Activated CD4-positive, alpha-beta T cell treated with anti-CD3 and anti-CD28 coated beads for 36 hours (primary cell): ENCODE measurements at places on chromosomes 1 and 21. TPM values are rescaled to one million over a fixed set of nuclear protein-coding genes. Genes with fewer than 3 reads are reported as not detected.

Gene DPH2
- total RNA-seq, result 30.5 TPM

DNA sequence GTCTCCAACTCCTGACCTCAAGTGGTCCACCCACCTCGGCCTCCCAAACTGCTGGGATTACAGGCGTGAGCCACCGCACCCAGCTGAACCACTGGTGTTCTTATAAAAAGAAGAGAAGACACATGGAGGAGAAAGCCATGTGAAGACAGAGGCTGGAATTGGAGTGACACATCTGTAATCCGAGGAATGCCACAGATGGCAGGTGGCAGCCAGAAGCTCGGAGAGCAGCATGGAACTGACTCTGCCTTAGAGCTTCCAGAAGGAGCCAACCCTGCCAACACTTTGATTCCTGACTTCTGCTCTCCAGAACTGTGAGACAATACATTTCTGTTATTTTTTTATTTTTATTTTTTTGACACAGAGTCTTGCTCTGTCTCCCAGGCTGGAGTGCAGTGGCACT is 59.0 kb upstream of the ATP2B4 start:
- H3K36me3 ChIP-seq, result no peaks in the 10 kb centered on the region
- no peak for DNase-seq
- H3K27me3 ChIP-seq, result no peaks in the 10 kb centered on the region
- H3K4me1 ChIP-seq, result no peaks in the 10 kb centered on the region
- no peak overlapping the region for H3K4me3 ChIP-seq

Gene KRTAP21-2
- total RNA-seq, result not detected

DNA sequence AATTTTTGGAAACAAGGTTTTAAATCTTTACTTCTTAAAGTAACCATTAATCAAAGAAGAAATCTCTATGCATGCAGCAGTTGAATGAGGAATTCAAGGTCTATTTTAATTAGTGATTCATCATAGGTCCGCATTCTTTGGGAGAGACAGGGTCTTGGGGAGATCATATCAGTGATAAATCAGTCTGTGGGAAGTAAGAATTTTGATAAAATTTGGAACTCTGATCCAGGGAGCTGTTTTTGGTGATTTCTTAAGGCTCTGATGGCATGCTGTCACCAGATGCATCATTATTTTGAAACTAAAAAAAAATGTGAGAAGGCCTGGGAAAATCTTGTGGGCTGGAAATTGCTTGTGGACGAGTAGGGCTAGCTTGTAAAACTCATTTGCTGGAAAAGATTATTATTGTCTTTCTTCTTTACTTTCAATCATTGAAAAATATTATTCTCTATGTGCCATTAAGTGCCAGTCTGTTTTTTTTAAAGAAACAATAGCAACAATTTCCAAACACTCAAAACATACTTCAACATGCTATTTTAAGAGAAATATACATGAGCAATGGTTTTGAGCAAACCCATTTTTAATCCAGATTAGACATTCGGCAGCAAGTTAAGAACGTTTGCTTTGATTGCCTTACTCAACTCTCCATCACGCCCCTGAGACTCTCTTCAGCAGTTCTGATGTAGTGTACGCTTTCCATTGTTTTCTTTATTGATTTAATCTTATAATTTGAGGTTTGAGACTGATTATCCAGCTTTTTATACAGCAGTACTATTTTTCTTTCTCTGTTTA is 62.6 kb downstream of the ZBTB18 start:
- H3K4me3 ChIP-seq, result no peak overlapping the region
- H3K27ac ChIP-seq, result no peak overlapping the region
- no peaks in the 10 kb centered on the region for H3K4me1 ChIP-seq
- no peaks in the 10 kb centered on the region for H3K36me3 ChIP-seq
- peaks cover 7% of the 10 kb centered on the region for H3K27me3 ChIP-seq

Gene S100A9
- not detected for total RNA-seq

DNA sequence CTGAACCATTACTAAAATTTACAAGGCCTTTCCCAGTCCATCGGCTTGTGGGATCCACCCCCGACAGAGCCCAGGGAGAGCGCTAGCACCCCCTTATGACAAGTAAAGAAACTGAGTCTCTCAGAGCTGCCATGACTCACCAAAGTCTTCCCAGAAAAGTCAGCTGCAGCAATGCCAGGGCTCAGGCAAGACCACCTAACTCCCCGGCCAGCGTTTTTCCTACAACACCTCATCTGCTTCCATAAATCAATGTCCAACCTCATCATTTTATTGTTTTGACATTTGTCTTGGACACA is 15.0 kb downstream of the DHCR24 start:
- no peak overlapping the region for H3K4me3 ChIP-seq
- H3K36me3 ChIP-seq, result peaks cover 64% of the 10 kb centered on the region
- no peak for DNase-seq
- no peak overlapping the region for H3K27ac ChIP-seq
- no peaks in the 10 kb centered on the region for H3K27me3 ChIP-seq

Gene VTCN1
- total RNA-seq, result not detected

DNA sequence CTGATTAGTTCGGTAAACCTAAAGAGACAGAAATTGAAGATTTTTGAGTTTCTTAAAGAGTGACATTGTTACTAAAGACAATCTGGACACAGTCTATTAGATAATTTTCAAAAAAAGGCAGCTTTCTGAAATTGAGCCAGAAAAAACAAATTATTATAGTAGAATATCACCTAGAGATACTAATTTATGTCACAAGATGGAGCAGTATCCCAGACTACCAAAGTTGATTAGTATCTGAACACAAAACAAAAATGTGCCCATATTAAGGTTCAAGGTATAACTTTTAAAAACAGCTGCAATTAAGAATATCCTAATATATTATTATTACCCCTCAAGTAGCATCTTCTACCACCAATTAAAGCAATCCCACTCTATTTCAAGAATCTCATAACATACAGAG is 40.5 kb upstream of the SYT2 start:
- H3K36me3 ChIP-seq, result peaks cover 42% of the 10 kb centered on the region
- H3K4me3 ChIP-seq, result no peak overlapping the region
- H3K27me3 ChIP-seq, result no peaks in the 10 kb centered on the region
- no peaks in the 10 kb centered on the region for H3K4me1 ChIP-seq
- no peak for DNase-seq

Gene VWA5B1
- not detected for total RNA-seq

DNA sequence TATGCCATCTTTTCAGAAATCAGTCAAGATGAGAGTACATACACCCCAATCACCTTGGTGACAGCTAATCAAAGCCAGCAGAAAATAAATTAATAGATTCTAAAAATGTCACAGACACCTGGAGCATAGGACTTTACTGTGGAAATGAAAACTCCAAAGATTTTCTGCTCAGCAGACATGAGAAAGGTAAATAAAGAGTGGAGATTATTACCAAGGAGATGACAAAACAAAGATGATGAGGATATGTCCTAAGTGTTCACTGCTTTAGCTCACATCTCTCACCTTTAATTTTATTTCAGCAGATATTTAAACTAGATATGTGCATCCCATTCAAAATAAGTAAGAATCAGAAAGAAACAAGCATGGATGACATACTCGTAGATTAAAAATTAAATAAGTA is 14.8 kb upstream of the KCNT2 start:
- peaks cover 2% of the 10 kb centered on the region for H3K27me3 ChIP-seq
- DNase-seq, result no peak
- no peak overlapping the region for H3K4me3 ChIP-seq
- H3K27ac ChIP-seq, result no peak overlapping the region
- no peaks in the 10 kb centered on the region for H3K4me1 ChIP-seq
- no peaks in the 10 kb centered on the region for H3K36me3 ChIP-seq

GRCh38 chr1:154784924-154785531 is 85.1 kb downstream of the KCNN3 start:
- no peaks in the 10 kb centered on the region for H3K36me3 ChIP-seq
- H3K27ac ChIP-seq, result peak overlapping the region; percentile 95
- no peaks in the 10 kb centered on the region for H3K27me3 ChIP-seq
- peak overlapping the region; percentile 35 for H3K4me3 ChIP-seq

GRCh38 chr1:48470481-48470855 is 1.5 kb downstream of the SPATA6 start:
- H3K4me1 ChIP-seq, result peaks cover 27% of the 10 kb centered on the region
- DNase-seq, result no peak
- no peaks in the 10 kb centered on the region for H3K36me3 ChIP-seq
- peak overlapping the region; percentile 78 for H3K4me3 ChIP-seq

GRCh38 chr1:248856176-248856575 is 2.7 kb downstream of the ZNF692 start:
- no peak overlapping the region for H3K4me3 ChIP-seq
- peak overlapping the region; percentile 71 for H3K27ac ChIP-seq
- no peak for DNase-seq
- H3K27me3 ChIP-seq, result no peaks in the 10 kb centered on the region
- peaks cover 39% of the 10 kb centered on the region for H3K4me1 ChIP-seq

DNA sequence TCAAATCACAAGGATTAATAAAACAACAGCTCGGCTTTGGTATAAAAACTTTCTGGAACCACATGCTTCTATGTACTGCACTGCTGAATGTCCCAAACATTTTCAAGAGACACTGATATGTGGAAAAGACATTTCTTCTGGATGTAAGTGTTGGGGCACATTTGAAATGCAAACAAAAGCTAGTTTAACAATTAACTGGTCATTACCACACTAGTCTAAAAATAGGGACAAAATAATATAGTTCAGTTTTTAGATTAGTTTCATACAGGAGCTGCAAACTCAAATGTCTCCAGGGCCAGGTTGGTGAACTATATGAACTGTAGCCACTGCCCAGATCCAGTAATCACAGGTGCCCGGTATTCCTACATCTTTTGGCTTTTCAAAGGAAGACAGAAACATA is 3.2 kb downstream of the IL23R start:
- H3K4me1 ChIP-seq, result peaks cover 79% of the 10 kb centered on the region
- H3K36me3 ChIP-seq, result peaks cover 16% of the 10 kb centered on the region
- H3K27ac ChIP-seq, result peak overlapping the region; percentile 97
- H3K4me3 ChIP-seq, result peak overlapping the region; percentile 8

- H3K4me1 ChIP-seq, result peaks cover 3% of the 10 kb centered on the region
- H3K36me3 ChIP-seq, result no peaks in the 10 kb centered on the region
- peak overlapping the region; percentile 60 for H3K4me3 ChIP-seq
- DNase-seq, result peak; percentile 35
These were observed 27.2 kb upstream of the ITLN2 start for GRCh38 chr1:160981584-160982411.

GRCh38 chr1:5830771-5831599 is 161.2 kb downstream of the NPHP4 start:
- H3K4me1 ChIP-seq, result no peaks in the 10 kb centered on the region
- no peak overlapping the region for H3K27ac ChIP-seq
- H3K27me3 ChIP-seq, result peaks cover 8% of the 10 kb centered on the region
- DNase-seq, result peak; percentile 38

DNA sequence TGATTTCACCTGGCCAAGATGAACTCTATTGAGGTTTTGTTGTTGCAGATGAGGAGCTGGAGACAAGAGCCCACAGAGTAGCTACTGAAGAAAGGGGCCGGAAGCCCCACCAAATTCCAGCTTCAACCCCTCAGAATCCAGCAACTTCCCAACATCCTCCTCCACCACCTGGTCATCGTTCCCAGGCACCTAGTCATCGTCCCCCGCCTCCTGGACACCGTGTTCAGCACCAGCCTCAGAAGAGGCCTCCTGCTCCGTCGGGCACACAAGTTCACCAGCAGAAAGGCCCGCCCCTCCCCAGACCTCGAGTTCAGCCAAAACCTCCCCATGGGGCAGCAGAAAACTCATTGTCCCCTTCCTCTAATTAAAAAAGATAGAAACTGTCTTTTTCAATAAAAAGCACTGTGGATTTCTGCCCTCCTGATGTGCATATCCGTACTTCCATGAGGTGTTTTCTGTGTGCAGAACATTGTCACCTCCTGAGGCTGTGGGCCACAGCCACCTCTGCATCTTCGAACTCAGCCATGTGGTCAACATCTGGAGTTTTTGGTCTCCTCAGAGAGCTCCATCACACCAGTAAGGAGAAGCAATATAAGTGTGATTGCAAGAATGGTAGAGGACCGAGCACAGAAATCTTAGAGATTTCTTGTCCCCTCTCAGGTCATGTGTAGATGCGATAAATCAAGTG is 14.3 kb downstream of the CD2 start:
- H3K27me3 ChIP-seq, result no peaks in the 10 kb centered on the region
- DNase-seq, result no peak
- peak overlapping the region; percentile 100 for H3K27ac ChIP-seq
- peaks cover 89% of the 10 kb centered on the region for H3K36me3 ChIP-seq

- peaks cover 4% of the 10 kb centered on the region for H3K4me1 ChIP-seq
- H3K27ac ChIP-seq, result no peak overlapping the region
- H3K36me3 ChIP-seq, result peaks cover 12% of the 10 kb centered on the region
- no peak overlapping the region for H3K4me3 ChIP-seq
These were observed 128.2 kb downstream of the GALNT2 start for GRCh38 chr1:230195199-230195598.

DNA sequence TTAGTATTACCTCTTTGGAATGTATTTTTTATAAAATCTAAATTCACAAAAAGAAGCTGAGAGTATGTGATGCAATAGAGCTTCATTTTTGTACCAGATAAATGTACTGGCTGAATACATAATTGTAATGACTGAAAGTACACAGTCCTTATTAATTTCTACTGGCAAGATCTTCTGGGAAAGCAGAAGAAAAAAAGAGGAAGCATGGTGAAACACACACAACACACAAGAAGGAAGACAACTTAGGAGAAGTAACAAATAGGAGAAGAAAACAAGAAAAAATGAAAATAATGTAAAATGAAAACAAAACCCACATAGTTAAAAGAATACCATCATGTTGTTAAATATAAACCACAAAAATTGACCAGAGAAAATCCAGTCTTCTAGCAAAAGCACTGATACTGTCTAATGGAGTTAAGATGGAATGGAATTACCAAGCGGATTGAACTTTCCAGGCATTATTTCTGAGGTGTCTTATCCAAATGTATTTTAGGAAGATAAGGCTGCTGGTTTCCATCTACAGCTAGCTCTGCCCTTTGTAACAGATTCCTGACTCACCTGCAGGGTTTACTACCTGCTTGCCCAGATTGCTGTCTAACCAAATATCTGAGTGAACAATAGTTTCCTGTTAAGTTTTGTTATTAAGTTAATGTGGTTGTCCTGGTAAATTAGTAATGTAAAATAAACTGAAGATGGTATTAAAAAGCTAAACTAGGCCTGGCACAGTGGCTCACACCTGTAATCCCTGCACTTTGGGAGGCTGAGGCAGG is 4.5 kb upstream of the COP1 start:
- no peak overlapping the region for H3K27ac ChIP-seq
- H3K36me3 ChIP-seq, result peaks cover 4% of the 10 kb centered on the region
- no peak for DNase-seq
- no peak overlapping the region for H3K4me3 ChIP-seq
- peaks cover 2% of the 10 kb centered on the region for H3K4me1 ChIP-seq

Gene FCN3
- not detected for total RNA-seq

GRCh38 chr1:101120868-101121267 is 95.3 kb upstream of the DPH5 start:
- H3K4me1 ChIP-seq, result peaks cover 52% of the 10 kb centered on the region
- no peak overlapping the region for H3K27ac ChIP-seq
- H3K36me3 ChIP-seq, result peaks cover 3% of the 10 kb centered on the region
- H3K4me3 ChIP-seq, result no peak overlapping the region

- no peak for DNase-seq
- no peak overlapping the region for H3K4me3 ChIP-seq
- peaks cover 10% of the 10 kb centered on the region for H3K36me3 ChIP-seq
- peaks cover 13% of the 10 kb centered on the region for H3K27me3 ChIP-seq
- H3K4me1 ChIP-seq, result no peaks in the 10 kb centered on the region
These were observed 7.9 kb downstream of the ALX3 start for GRCh38 chr1:110062612-110063011.

Gene SLC30A2
- total RNA-seq, result not detected

Gene TMEM54
- total RNA-seq, result 1.4 TPM

Gene IL19
- not detected for total RNA-seq

- peaks cover 7% of the 10 kb centered on the region for H3K4me1 ChIP-seq
- DNase-seq, result no peak
- H3K4me3 ChIP-seq, result no peak overlapping the region
- H3K27ac ChIP-seq, result no peak overlapping the region
- H3K27me3 ChIP-seq, result no peaks in the 10 kb centered on the region
- peaks cover 25% of the 10 kb centered on the region for H3K36me3 ChIP-seq
These were observed 18.8 kb upstream of the GUCA2A start for GRCh38 chr1:42183210-42183956.
